Fibroblast of the aortic adventitia (primary cell): ENCODE measurements at places on chromosomes 6 and 20.

DNA sequence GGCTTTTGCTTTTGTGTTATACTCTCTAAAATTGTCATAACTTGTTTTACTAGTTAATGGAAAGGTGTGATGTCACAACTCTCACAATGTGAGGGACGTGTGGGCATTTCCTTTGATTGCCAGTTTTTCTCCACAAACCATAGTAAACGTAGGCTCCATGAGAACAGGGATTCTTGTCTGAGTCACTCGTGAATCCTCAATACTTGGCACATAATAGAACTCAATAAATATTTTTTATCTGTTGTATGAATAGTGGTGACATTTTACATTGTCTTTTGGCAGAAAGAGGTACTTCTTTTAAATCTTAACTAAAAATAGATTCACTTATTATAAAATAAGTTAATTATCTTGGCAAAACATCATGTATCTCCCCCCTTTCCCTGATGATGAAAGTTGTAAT is 69.0 kb upstream of the CNKSR3 start:
- DNase-seq, result no peak

GRCh38 chr6:47292027-47292426 is 17.7 kb downstream of the TNFRSF21 start:
- DNase-seq, result no peak

DNA sequence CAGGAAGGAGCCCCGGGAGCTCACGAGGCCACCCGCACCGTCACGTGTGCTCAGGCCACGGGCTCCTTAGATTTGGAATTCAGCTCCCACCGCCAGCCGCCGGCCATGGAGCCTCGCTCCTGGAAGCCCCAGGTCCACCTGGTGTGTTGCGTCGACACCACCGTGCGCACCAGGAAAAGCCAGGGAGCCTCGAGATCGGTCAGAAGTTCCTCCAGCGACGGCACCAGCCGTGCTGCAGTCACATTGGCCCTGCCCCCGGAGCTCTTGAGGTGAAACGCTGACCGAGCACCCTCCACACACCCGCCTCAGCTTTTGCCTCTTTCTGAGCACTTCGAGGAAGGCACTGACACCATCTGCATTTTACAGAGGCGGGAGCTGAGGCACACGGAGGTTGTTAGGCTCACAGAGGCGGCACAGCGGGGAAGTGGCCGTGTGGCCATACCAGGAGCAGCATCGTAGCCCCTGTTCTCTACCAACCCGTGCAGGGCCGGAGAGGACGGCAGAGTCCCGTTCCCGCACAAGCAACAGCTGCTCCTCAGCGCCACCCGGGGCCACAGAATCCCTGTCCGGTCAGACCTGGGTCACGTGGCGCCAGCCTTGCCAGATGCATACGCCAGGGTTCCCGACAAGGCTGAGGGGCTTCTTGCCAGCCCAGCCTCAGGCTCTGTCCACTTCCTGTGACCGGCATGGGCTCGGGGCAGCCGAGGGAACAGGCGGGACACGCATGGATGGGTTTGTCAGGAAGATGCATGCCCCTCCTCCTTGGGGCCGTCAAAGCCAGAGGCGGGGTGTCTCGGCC is 7.6 kb downstream of the NKAIN4 start:
- no peak for DNase-seq

DNA sequence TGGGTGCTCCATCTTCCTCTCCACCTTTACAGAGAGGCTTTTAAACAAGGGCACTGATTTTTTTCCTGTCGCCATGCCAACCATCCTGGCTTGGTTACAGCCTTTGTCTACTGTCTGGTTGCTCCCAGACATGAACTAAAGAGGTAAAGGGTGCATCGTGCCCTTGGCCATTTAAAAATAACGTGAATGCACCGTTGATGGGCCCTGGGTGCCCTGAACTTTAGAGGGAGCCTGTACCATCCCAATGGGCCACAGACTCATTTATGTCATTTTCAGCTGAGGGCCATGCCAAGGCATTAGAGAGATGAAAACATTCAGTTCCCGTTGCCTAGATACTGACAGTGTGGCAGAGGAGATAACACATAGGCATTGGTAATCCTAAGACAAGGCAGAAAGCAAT is 23.3 kb downstream of the TMC2 start:
- peak; percentile 3 for DNase-seq

DNA sequence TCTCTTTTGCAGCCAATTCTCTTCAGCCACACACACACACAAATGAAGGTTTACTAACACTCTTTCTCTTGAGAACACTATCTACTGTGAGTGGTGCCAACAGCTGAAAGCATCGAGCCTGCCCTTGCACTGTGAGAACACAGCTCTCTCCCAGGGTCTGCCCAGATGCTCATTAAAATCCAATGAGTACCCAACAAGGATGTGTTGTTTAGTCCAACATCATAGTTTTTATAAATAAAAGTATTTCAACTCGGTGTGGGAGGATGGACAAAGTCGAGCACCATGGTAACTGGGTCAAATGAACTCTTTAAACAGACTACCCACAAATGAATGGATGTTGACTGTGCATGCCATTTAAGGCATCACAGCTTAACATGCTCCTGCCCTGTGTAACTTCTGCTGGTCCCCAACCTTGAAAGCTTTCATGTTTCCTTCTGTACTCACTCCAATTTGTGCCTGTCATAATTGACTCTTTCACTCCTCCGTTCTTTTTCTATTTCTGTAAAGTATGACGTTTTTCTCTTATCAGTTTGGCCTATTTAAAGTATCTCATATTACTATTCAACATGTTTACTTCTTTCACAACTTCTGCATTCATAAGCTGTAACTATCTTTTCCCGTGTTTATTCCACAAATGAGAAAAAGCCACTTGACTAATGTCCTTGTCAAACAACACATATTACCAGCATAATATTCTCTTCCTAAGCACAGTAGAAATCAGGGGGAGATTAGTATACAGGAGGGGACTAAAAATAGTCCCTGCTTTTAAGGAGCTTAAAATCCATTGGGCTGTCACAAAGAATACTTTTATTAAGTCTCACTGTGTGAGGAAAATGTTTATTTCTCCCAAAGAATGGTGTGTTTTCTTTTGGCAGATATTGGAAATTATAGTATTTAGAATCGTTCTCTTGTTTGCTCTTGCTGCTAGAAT is 215.4 kb downstream of the RFPL4B start:
- DNase-seq, result peak; percentile 10

DNA sequence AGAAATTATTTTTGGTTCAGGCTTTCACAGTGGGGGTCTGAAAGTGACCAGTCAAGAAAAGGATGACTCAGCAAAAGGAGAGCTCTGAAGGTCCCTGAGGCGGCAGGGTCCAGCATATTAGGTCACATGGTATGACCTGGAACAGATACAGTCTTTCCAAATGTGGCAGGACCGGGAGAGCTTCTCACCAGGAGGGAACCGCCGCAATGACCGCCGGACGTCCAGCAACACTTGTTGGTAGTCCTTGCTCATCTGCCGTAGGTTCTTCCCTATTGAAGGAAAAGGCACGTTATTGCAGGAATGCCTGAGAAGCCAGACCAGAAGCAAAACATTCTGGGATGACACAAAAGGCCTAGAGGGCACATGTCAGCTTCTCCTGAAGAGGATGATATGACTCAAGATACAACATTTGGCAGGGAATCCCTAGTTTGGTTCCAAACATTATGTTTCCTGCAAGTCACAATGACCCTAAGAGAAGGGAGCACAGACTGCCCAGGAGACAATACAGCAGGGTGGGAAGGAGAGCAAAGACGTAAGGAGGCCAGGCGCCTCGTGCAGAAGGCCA is 17.4 kb downstream of the TBC1D20 start:
- DNase-seq, result peak; percentile 34

DNA sequence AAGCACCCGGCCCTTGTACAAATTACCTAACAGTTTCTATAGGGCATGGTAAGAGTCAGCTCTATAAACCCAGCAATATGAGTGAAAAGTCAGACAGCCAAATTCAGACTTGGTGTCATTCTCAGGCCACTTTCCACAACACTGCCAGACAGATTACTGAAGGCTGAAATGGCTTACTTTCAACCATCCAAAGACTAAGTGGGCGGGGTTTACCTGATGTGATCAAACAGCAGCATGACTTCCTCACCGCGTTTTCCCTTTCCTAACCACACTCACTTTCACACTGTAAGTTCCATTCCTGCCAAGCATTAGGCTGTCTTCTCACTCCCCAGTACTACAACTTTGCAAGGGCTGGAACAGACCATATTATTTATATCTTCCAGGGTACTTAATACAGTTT is 85.9 kb downstream of the SMLR1 start:
- no peak for DNase-seq

DNA sequence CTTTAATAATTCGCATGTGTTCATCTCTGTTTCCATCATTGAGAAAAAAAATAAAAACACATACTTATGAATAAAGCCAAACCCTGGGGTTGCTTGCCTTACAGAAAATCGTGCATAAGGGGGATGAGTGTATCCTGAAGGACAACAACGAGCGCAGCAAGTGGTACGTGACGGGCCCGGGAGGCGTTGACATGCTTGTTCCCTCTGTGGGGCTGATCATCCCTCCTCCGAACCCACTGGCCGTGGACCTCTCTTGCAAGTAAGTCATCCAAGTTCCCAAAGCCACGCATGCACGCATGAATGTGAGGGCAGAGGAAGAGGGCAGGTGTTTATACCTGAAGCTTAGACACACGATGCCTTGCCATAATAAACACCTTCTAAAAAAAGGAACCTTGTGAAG is 20.9 kb upstream of the SNRNP48 start:
- no peak for DNase-seq

GRCh38 chr6:130158056-130158455 is 64.7 kb downstream of the SAMD3 start:
- DNase-seq, result peak; percentile 37
